Kidney (tissue), 22 donors: ENCODE measurements at places on chromosomes 6 and 20.

DNA sequence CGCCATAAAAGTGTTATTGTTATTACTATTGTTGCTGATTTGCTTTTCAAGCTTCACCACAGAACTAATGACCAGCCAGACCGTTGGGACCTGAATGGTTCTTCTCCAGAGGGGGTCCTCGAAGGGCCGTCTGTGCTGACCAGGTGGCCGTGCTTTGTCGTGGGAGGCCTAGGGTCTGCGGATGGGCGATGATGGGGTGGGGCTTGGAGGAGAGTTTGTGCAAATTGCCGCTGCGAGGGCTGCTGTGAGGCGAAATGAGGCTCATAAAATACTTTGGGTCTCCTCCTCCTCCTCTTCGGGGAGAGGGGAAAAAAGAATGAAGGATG is 6.0 kb upstream of the ZBTB22 start:
- no peak for DNase-seq

DNA sequence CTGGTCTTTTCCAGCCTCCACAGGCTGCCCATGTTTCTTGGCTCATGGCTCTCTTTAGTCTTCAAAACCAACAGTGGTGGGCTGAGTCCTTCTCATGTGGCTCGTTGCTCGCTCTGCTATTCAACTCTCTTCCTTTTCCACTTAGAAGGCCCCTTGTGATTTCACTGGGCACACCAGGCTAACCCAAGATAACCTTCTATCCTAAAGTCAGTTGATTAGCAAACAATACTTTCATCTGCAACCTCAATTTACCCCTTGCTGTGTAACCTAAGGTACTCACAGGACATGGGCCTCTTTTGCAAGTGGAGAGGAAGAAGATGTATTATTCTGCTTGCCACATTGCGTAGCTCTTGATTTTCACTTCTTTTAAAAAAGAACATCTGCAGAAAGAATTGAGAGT is 79.6 kb downstream of the UTRN start:
- no peak for DNase-seq

GRCh38 chr20:37202267-37202943 is 23.1 kb upstream of the MROH8 start:
- DNase-seq: no peak

DNA sequence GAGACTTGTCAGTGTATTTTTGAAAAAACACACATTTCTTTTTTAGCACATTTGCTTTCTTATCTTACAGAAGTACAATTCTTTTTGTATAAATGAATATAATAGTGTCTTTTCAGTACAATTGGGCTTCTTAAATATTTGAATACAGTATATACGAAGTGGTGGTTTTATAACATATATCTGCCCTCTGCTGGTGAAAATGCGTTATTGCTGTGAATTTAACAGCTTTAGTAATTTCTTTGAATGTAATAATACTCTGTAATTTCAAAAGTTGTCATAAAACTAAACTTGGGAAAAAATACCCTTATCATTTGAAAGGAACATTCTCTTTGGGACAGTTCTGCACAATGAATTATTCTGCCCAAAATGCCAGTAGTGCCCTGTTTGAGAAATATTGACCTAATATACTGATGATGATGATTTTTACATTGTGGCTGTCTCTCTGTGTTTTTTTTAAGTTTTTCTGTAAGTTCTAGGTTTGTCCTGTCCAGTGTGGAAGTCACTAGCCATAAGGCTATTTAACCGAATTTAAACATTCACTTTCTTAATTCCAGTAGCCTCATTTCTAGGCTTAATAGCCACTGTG is 19.0 kb downstream of the SMAP1 start:
- DNase-seq: peak; percentile 51

GRCh38 chr20:13883425-13883824 is 98.6 kb downstream of the NDUFAF5 start:
- no peak for DNase-seq

GRCh38 chr6:43097098-43097489 is 21.0 kb downstream of the PTK7 start:
- no peak for DNase-seq

- no peak for DNase-seq
These were observed 100.5 kb upstream of the HMGCLL1 start for GRCh38 chr6:55679503-55679902.

DNA sequence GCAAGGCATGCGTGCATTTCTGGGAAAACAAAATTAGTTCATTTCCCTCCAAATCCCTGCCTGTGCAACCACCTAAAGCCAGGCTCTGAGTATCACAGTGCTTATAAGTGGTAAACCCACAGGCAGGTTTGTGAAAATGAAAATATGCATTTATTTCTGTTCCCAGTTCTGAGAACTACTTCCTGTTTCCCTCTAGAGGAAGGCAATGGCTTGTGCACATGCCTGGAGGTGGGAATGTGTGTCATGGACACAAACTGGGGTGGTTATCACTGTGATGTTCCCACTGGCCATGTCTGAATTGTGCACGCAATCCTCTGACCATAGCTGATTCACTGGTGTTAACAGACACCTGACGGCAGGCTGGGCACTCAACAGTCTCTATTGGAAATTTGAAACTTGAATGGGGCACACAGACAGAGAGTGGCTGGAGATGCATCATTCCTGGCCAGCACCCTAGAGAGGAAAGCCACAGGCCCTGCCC is 26.3 kb downstream of the FAM110A start:
- DNase-seq: no peak

GRCh38 chr6:156779206-156780094 is 2.3 kb downstream of the ARID1B start:
- peak; percentile 60 for DNase-seq

DNA sequence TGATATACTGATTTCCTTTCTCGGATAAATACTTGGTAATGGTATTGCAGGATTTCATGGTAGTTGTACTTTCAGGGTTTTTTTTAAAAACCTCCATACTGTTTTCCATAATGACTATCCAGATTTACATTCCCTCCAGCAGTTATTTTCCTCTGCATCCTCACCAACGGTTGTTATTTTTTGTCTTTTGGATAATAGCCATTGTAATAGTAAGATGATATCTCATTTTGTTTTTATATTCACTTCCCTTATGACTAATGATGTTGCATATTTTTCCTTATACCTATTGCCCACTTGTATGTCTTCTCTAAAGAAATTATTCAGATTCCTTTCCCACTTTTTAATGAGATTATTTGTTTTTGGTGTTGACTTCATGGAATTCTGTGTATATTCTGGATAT is 231.0 kb downstream of the MEI4 start:
- no peak for DNase-seq

GRCh38 chr6:122530440-122531046 is 58.9 kb upstream of the SERINC1 start:
- DNase-seq: peak; percentile 80

DNA sequence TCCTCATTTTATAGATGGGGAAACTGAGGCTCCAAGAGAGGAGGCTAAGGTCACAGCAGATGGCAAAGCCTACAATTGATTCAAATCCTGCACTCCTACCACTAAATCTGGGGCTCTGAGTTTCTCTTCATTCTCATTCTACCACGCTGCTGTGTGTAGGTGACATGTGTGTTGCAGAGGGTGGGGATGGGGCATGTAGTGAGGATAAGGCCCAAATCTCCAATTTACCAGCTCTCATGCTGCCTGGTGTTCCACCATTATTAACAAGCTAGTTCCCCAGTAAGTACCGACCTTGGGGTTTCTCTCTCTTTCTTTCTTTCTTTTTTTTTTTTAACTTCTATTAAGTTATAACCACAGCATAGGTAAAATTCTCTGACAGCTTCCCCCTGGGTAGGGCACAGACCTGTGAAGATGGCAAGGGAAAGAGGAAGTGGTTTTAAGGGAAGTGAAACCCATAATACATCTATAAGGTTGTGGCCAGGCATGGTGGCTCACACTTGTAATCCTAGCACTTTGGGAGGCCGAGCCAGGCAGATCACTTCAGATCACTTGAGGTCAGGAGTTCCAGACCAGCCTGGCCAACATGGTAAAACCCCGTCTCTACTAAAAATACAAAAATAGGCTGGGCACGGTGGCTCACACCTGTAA is 13.0 kb upstream of the MATN4 start:
- DNase-seq: no peak

GRCh38 chr6:57173056-57173885 is 1.1 kb downstream of the BAG2 start:
- no peak for DNase-seq

DNA sequence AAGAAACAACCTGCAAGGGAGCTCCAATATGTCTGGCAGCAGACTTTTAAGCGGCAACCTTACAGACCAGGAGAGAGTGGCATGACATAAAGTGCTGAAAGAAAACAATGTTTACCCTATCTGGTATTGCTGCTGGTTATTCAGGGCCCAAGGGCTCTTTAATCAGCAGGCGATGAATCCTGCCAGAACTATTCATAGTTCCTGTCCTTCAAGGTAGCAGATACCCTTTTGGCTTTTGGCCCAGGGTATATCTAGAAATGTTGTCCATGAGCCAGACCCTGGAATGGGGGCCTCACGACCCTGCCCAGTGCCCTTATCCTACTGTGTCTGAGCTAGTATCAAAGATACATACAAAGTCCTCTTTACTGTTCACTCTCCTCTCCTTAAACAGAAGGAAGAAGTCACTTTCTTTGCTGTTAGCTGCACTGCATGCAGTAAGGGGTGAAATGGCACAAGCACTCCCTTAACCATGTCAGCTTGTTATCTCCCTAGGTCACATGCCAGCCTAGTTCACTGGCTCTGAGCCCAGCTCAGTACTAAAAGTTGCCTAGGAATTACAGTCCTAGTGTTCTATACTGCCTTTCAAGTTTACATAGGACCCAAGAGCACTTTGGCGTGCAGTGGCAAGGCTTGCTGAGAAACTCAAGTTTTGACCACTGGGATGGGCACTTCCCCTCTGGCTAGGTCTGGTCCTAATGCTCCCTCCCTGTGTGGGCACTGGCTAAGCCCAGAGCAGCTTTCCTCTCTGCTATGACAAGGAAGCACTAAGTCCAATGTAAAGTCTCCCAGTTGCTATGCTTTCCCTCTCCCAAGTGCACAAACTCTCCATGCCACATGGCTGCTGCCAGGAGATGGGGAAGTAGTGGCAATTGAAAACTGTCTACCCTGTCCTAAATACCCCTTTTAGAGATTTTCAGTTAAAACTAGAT is 122.0 kb downstream of the HTR1B start:
- DNase-seq: no peak

- DNase-seq: no peak
These were observed 343 bp downstream of the SNAP91 start for GRCh38 chr6:83708546-83708969.

DNA sequence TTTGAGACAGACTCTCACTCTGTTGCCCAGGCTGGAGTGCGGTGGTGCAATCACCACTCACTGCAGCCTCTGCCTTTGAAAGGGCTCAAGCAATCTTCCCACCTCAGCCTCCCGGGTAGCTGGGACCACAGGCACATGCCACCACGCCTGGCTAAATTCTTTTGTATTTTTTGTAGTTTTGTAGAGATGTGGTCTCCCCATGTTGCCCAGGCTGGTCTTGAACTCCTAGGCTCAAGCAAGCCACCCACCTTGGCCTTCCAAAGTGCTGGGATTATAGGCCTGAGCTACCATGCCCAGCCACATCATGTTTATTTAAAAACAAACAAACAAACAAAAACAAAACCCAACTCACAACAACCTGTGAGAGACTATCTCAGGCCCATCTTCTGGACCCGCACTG is 29.7 kb upstream of the APCDD1L start:
- no peak for DNase-seq

GRCh38 chr6:150720774-150721233 is 121.1 kb downstream of the PLEKHG1 start:
- peak; percentile 89 for DNase-seq

GRCh38 chr6:35512006-35512405 is 690 bp downstream of the TULP1 start:
- no peak for DNase-seq

DNA sequence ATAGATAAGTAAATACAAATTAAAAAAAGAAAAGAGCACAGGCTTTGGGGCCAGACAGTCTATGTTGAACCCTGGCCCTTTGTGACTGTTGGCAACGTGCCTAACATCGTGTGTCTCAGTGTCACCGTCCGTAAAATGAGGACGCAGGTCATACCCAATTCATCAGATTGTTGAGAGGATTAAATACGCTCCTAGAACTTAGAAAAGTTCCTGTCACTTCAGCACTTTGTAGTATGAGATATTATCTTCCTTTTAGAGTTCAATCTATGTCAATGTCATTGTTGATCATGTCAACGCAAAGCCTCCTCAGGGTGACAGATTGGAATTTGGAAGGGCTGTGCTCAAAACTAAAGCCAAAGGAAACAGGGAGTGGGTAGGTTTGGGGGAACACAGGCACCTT is 21.7 kb downstream of the SERPINB1 start:
- no peak for DNase-seq

DNA sequence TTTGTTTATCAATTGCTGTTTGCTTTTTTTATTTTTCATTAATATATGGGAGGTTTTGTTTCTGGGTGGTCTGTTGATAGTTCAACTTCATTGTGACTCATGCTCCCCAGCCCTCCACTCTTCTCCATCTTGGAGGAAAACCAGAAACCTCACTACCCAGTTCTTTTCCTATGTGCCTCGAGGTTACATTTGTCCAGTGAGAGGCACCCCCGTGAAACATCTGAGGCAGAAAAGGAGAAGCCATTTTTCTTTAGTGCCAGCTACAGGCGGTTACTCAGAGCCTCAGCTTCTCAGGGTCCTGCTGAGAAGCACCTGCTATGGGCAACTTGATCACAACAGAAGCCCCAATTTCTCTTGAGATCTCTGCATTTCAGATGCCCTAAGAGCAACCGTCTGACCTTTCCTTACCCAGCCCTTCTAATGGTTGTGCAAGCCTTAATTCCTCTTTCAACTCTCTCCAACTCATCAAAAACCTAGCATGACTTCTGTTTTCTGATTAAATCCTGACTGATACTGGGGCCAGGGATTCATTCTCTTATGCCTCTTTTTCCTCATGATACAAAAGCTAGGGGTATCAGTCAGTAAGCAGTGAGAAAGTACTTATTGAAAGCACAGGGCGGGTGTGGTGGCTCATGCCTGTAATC is 144.6 kb downstream of the ELOVL4 start:
- DNase-seq: no peak

DNA sequence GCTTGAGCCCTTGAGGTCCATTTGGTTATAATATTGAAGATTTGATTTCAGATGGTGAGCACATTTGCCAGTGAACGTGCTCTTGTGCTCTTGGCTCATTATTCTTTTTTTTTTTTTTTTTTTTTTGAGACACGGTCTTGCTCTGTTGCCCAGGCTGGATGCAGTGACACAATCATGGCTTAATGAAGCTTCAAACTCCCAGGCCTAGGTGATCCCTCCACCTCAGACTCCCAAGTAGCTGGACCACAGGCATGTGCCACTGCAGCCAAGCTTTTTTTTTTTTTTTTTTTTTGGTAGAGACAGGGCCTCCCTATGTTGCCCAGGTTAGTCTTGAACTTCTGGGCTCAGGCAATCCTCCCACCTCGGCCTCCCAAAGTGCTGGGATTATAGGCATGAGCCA is 176.2 kb downstream of the KLHL32 start:
- no peak for DNase-seq
